ENCODE measurements at places on chromosomes 6 and 20.

- DNase-seq, result no peak
Measured at GRCh38 chr20:61082720-61083119, 169.3 kb upstream of the CDH4 start.

DNA sequence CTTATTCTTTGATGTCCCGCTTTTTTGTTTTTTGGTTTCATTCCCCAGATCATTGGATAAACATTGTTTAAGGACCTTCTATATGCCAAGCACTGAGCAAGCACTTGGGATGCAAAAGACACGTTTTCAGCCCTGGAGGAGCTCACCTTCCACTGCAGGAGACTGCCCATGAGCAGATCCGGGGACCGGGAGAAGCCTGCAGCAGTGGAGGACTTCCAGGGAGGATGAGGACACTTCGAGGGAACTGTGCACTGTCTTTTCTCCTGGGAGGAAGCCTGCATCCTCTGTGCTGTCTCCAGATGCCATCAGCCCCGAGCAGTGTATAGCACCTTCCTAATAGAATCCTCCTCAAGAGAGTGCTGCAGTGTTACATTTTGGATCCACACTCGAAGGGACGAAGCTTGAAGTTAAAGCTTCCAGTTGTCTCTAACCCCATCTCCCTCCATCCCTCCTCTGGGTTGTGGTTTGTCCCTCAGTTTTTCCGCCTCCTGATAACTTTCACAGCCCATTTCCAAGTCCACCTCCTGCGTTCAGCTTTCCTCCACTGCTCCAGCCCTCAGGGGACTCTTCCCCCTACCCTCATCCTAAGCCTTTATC, 5.8 kb upstream of the KCNG1 start:
- DNase-seq, result no peak

DNA sequence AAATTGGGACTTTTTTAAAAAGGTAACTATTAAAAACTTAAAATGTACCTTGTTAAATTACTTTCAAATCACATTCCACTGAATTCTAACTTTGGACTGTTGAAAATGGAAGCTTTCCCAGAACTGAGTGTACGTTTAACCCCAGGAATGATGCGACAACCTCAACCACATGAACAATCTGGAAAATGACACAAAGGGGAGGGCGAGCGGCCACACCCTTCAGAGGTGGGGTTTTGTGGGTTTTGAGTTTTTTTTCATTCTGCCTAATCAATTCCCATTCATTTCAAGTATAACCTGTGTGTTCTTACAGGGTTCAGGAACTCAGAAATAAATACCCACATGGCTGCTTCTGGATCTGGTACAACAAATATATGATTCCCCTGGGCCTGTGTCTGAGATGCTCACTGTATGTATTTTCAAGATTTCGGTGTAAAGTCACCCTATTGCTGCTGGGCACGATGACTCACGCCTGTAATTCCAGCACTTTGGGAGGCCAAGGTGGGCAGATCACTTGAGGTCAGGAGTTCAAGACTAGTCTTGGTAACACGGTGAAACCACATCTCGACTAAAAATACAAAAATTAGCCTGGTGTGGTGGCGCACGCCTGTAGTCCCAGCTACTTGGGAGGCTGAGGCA, 21.6 kb downstream of the CNKSR3 start:
- no peak for DNase-seq

DNA sequence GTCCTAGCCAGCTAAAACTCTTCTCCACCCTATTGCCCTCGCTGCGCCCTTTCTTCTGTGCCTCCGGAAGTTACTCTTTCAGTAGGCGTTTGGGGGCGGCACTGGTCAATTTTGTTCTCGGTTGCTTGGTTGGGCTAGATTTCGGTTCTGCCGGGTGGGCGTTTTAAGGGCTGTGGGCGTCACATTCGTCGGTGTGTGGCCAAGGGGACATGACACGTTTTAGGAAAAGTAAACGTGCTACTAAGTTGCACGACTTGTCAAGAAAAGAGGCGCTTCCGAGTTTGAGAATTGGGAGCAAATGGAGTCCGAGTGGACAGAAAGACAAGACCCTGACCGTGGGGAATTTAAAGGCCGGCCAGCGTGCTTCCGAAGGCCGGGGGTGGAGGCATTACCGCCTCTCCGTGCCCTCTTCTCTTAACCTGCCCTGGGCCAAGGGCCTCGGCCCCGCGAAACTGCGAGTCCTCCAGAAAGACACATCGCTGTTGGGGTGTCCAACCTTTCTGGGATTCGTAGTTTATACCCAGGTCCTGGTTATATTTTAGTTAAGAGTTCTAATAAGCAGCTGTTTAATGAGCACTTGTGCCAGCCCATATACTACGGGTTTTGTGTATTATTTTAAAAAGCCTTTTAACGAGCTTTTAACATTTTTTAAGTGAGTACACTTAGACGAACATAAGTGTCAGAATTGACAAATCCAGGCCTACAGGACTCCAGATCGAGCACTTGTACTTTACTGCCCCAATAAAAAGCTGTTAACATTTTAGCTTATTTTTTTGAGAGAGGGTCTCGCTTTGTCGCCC, 664 bp upstream of the BAG6 start:
- DNase-seq, result peak; percentile 82

DNA sequence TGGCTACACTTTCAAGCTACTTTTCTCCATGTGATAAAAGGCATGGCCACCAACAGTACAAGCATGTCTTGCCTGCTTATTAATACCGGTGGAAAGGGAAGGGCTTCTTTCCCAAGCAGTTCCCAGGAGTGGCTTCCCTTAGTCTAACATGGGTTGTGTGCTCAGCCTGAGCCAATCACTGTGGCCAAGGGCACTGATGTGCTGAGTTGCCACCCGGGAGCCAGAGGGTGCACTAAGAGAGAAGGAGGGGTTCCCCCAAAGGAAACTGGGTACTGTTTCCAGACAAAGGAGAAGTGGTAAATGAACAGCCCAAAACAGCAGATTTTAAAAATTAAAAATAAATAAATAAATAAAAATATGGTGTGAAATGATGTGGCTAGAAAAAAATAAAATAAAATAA, 68.5 kb downstream of the BANF2 start:
- no peak for DNase-seq

- no peak for DNase-seq
Measured at GRCh38 chr6:1602049-1602713, 7.5 kb upstream of the FOXC1 start.
